ENCODE measurements at places on chromosomes 4 and X. TPM values are rescaled to one million over a fixed set of nuclear protein-coding genes. Genes with fewer than 3 reads are reported as not detected.

- DNase-seq, result no peak
These were observed 41.6 kb upstream of the TLR3 start for GRCh38 chr4:186027405-186027804.

GRCh38 chr4:61301271-61301670, 101.1 kb downstream of the ADGRL3 start:
- DNase-seq, result no peak

MSX1 gene
- total RNA-seq, result 7.3 TPM

- no peak for DNase-seq
These were observed 1.3 kb downstream of the TMEM164 start for GRCh38 chrX:110004215-110004614.

DNA sequence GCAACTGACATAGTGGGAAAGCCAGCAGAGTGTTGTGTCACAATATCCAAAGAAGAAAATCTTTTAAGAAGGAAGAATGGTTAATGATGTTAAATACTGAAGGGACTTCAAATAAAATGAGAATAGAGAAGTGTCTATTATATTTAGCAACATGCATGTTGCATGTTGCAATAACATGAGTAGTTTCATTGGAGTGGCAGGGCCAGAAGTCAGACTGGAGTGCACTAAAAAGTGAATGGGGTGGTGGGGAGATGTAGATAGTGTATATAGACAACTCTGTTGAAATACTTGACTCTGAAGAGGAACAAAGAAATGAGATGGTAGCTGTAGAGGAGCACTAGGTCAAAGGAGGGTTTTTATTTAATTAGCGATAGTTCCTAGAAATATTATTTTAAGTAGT, 9.5 kb upstream of the AMMECR1 start:
- no peak for DNase-seq

- DNase-seq, result no peak
These were observed 75.0 kb downstream of the KDM6A start for GRCh38 chrX:44947995-44948394.

DNA sequence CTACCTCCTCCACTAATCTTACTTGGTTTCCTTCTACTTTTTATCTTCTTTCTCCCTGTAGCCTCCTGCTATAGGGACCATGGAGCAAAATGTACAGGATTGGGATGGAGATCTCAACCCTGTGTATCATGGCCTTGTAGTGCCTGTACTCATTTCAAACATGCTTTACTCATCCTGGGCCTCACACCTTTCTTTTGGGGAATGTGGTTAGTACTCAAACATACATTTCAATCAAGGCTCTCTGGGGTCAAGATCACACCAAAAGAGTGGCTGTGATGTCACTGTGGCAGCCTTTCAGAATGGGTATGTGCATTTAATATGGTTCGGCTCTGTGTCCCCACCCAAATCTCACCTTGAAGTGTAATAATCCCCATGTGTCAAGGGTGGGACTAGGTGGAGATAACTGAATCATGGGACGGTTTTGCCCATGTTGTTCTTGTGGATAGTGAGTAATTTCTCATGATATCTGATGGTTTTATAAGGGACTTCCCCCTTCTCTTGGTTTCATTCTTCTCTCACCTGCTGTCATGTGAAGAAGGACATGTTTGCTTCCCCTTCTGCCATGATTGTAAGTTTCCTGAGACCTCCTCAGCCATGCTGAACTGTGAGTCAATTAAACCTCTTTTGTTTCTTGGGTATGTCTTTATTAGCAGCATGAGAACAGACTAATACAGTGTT, 205.1 kb downstream of the RASL11B start:
- no peak for DNase-seq

ARAP2 gene
- not detected for total RNA-seq

REPS2 gene
- total RNA-seq, result 0.08 TPM

- DNase-seq, result peak; percentile 38
These were observed 191.6 kb upstream of the ANKRD50 start for GRCh38 chr4:124903995-124904722.

GRCh38 chr4:42658261-42658660, 1.4 kb upstream of the ATP8A1 start:
- DNase-seq, result no peak
